ENCODE measurements at places on chromosomes 1 and 21. TPM values are rescaled to one million over a fixed set of nuclear protein-coding genes. Genes with fewer than 3 reads are reported as not detected.

GRCh38 chr1:14605945-14606344, 7.5 kb downstream of the KAZN start:
- DNase-seq = no peak
- H3K36me3 ChIP-seq = no peaks in the 10 kb centered on the region
- peaks cover 10% of the 10 kb centered on the region for H3K27me3 ChIP-seq
- no peak overlapping the region for H3K4me3 ChIP-seq
- no peak overlapping the region for H3K27ac ChIP-seq
- no peaks in the 10 kb centered on the region for H3K4me1 ChIP-seq

GRCh38 chr1:83810144-83810543, 188.8 kb downstream of the TTLL7 start:
- H3K4me3 ChIP-seq = no peak overlapping the region
- no peaks in the 10 kb centered on the region for H3K27me3 ChIP-seq
- H3K4me1 ChIP-seq = no peaks in the 10 kb centered on the region
- no peaks in the 10 kb centered on the region for H3K36me3 ChIP-seq
- no peak overlapping the region for H3K27ac ChIP-seq
- DNase-seq = no peak

The USH2A gene
- total RNA-seq = not detected

The TBX19 gene
- total RNA-seq = 2.7 TPM

The TINAGL1 gene
- total RNA-seq = not detected

DNA sequence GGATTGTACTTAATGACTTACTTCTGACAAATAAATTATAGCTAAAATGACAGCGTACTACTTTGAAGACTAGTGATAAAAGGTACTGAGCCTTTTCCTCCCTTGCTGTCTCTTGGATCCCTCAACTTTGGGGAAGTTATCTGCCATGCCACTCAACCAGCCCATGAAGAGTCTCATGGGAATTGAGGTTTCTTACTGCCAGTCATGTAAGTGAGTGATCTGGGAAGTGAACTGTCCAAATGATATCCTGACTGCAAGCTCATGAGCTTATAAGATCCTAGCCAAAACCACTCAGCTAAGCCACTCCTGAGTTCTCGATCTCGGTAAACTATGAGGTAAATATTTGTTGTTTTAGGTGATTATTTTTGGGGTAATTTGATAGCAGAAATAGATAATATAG, 247.8 kb downstream of the NCAM2 start:
- no peak overlapping the region for H3K4me3 ChIP-seq
- no peaks in the 10 kb centered on the region for H3K27me3 ChIP-seq
- H3K36me3 ChIP-seq = no peaks in the 10 kb centered on the region

The TAS1R1 gene
- not detected for total RNA-seq

The FOXE3 gene
- not detected for total RNA-seq

- no peaks in the 10 kb centered on the region for H3K36me3 ChIP-seq
- H3K27ac ChIP-seq = no peak overlapping the region
- DNase-seq = no peak
- H3K27me3 ChIP-seq = peaks cover 2% of the 10 kb centered on the region
These were observed 77.7 kb upstream of the PLPPR5 start for GRCh38 chr1:99082366-99082765.

The OR2L5 gene
- total RNA-seq = 0.08 TPM

Measured in activated CD4-positive, alpha-beta T cell treated with anti-CD3 and anti-CD28 coated beads, Interleukin-2, amount 10 ng/mL, durations not matched to agents 7 days and 5 days (primary cell).